ENCODE measurements at places on chromosomes 2 and 18. TPM values are rescaled to one million over a fixed set of nuclear protein-coding genes. Genes with fewer than 3 reads are reported as not detected.
A peak's percentile ranks its signal among the peaks of the same experiment; 100 is the strongest.

- no peak overlapping the region for H3K4me3 ChIP-seq
- no peaks in the 10 kb centered on the region for H3K36me3 ChIP-seq
- no peaks in the 10 kb centered on the region for H3K27me3 ChIP-seq
- no peak for DNase-seq
- H3K4me1 ChIP-seq: no peaks in the 10 kb centered on the region
- H3K27ac ChIP-seq: no peak overlapping the region
Observed at GRCh38 chr2:184646593-184646992, 48.3 kb downstream of the ZNF804A start.

The GREB1 gene
- 0.98 TPM for total RNA-seq

DNA sequence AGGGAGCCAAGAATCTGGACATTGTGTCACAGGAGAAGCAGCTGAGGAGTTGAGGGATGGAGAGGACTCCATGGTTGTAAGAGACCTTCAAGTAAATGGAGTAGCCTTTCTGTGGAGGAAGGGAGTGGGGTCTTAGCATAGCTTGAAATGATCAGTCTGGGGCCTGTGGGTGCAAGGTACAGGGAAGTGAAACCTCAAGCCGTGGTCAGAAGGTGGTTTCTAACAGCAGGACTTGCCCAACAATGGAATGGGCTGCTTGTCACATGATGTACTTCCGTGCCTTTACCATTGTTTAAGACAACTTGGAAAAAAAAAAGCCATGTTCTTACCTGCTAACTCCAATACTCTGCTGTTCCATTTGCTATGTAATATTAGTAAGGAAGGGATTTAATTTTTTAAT, 140.7 kb downstream of the LDLRAD4 start:
- H3K4me3 ChIP-seq: no peak overlapping the region
- no peak for DNase-seq
- no peaks in the 10 kb centered on the region for H3K4me1 ChIP-seq

The EML6 gene
- 3.1 TPM for total RNA-seq

The LRATD1 gene
- total RNA-seq: 17.3 TPM

GRCh38 chr18:31447530-31448191, at the start of gene DSG3:
DSG3 (plus strand) TSS chr18:31447741; CDS start chr18:31447878, 137 bp downstream.
- no peak within 1 kb of the TSS for H3K4me3 ChIP-seq
- no peak within 1 kb of the TSS for H3K27ac ChIP-seq
- H3K27me3 ChIP-seq: no peaks in the 10 kb centered on the region

- no peak overlapping the region for H3K4me3 ChIP-seq
- H3K27ac ChIP-seq: no peak overlapping the region
- H3K27me3 ChIP-seq: no peaks in the 10 kb centered on the region
Observed at GRCh38 chr2:5365871-5366461, 326.2 kb upstream of the SOX11 start.

DNA sequence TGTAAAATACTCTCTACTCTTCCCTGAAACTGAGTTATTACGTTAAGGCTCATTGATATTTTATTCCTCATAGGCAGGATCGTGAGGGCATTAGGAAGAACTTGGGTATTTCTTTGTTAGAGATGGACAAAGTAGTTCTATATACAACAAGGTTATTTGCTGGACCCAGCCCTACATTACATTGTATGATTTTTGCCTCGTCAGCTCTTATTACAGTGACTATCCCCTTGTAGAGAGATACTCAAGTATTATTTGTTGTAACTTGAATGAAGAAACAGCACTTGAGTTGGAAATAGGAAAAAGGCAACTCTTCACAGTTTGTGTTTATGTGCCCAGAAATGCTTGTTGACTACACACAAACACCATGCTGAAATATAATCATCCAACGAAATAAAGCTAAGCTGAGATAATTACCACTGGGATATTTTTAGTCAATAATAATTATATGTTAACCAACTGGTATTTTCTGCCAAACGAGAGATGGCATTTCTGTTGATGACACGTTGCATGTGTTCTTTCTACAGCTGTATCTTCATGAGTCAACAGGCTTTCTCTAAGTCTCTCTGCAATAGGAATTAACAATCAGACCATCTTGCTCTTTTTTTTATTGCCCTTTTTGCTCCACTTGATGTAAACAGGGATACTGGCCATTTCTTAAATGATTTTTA, 947.6 kb downstream of the DPP10 start:
- H3K27me3 ChIP-seq: no peaks in the 10 kb centered on the region
- H3K36me3 ChIP-seq: no peaks in the 10 kb centered on the region
- H3K4me3 ChIP-seq: no peak overlapping the region
- H3K4me1 ChIP-seq: no peaks in the 10 kb centered on the region

DNA sequence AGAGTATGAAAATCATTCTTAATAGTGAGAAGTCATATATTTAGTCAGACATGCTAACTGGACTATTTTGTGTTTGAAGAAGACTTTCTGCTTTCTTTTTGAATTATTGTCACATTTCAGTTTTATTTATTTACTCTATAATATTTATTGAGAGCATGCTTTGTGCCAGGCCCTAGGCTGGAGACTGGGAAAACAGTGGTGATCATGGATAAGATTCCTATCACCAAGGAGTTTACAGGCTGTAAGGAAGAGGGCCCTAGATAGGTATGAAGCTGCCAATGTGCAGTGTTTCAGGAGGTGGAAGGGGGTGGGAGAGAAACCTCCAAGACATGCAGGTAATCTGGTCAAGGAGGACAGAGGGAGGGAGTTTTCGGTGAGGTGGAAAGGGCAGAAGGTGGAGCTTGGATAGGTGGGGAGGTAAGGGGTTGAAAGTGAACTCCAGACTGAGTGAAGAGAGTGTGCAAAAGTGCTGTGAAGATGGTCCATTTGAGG, 207.5 kb downstream of the ARHGAP15 start:
- H3K27me3 ChIP-seq: no peaks in the 10 kb centered on the region
- no peaks in the 10 kb centered on the region for H3K36me3 ChIP-seq
- no peak for DNase-seq
- H3K4me1 ChIP-seq: no peaks in the 10 kb centered on the region

DNA sequence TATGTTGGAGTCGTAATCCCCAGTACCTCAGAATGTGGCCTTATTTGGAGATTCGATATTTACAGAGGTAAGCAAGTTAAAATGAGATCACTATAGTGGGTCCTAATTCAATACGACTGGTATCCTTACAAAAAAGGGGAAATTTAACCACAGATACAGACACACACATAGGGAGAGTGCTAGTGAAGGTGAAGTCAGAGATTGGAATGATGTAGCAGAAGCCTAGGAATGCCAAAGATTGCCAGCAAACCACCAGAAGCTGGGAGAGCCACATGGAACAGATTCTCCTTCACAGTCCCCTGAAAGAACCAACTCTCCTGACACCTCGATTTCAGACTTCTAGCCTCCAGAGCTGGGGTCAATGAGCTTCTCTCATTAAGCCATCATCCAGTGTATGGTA, 17.7 kb upstream of the ACTR3 start:
- no peak overlapping the region for H3K4me3 ChIP-seq
- DNase-seq: no peak
- H3K27me3 ChIP-seq: no peaks in the 10 kb centered on the region
- no peaks in the 10 kb centered on the region for H3K36me3 ChIP-seq
- no peaks in the 10 kb centered on the region for H3K4me1 ChIP-seq

GRCh38 chr2:22355816-22356433, 1029.1 kb upstream of the KLHL29 start:
- no peaks in the 10 kb centered on the region for H3K27me3 ChIP-seq
- no peak overlapping the region for H3K27ac ChIP-seq
- H3K36me3 ChIP-seq: no peaks in the 10 kb centered on the region
- H3K4me3 ChIP-seq: no peak overlapping the region
- peak; percentile 75 for DNase-seq
